Esophagus muscularis mucosa (tissue), 4 donors: ENCODE measurements at places on chromosomes 11 and 22. TPM values are rescaled to one million over a fixed set of nuclear protein-coding genes. Genes with fewer than 3 reads are reported as not detected.
A peak's percentile ranks its signal among the peaks of the same experiment; 100 is the strongest.

DNA sequence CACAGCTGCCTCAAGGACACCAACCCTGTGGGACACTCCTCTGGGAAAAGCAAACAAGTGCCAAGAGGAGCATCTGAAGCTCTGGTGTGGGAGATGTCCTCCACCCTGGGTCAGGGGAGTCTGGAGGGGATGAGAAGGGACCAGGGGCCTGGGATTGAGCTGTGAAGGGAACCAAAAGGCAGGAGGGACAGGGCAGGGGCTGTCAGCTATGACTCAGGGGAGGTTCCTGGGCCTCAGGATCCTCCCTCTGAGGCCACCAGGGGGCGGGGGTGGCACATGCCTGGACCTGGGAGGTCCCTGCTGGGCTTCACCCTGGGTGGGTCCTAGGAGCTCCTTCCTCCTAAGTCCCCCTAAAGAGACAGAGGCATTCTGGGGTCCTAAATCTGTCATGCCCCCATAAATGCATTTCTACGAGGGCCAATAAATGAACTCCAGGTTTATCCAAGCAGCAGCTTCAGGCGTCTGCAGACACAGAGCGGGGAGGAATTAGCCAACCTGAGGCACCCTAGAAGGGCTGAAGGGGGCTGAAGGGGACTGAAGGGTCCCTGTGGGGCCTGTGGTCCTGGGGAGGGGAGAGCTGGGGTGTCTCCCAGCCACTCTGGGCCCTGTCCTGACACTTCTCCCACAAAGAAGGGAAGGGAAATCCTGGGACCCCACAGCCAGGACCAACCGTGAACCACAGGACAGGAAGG is 31.9 kb upstream of the IGLL5 start:
- DNase-seq, result peak; percentile 86

CSF2RB gene
- total RNA-seq, result 5.0 TPM

DNA sequence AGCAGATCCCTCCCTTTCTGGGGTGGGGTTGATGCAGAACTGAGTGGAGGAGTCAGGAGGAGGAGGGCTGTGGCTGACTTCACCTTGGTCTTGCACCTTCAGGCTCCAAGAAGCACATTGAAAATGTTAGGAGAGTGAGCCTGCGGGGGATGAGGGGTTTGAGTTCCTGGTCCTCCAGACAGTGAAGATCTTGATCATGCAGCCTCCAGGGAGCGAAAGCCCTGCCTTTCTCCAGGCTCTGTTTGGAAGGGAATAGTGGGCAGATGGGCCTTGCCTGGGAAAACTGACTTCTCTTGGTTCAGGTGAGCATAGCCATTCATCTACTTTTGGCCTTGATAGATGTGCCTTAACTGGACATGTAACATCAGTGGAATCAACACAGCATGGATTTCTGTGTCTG is 267.6 kb upstream of the B3GAT1 start:
- peak; percentile 74 for DNase-seq

- DNase-seq, result peak; percentile 60
Measured at GRCh38 chr11:111351374-111352055, 27.6 kb downstream of the POU2AF1 start.

- no peak for DNase-seq
Measured at GRCh38 chr22:45496451-45496941, 6.2 kb upstream of the FBLN1 start.

GRCh38 chr11:22193348-22194051 is 615 bp downstream of the ANO5 start:
- no peak for DNase-seq

SMCO4 gene
- total RNA-seq, result 18.6 TPM

GRCh38 chr22:43256976-43257545 is 70.1 kb upstream of the TTLL12 start:
- DNase-seq, result no peak

DNA sequence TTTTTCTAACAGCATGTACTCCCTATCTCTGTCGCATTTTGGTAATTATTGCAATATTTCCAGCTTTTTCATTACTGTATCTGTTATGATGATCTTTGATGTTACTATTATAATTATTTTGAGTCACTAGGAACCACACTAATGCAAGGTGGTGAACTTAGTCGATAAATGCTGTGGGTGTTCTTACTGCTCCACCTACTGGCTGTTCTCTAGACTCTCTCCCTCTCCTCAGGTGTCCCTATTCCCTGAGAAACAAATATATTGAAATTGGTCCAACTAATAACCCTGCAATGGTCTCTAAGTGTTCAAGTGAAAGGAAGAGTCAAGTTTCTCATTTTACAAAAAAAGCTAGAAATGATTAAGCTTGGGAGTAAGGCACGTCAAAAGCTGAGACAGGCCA is 10.5 kb downstream of the ARL14EP start:
- DNase-seq, result no peak

DNA sequence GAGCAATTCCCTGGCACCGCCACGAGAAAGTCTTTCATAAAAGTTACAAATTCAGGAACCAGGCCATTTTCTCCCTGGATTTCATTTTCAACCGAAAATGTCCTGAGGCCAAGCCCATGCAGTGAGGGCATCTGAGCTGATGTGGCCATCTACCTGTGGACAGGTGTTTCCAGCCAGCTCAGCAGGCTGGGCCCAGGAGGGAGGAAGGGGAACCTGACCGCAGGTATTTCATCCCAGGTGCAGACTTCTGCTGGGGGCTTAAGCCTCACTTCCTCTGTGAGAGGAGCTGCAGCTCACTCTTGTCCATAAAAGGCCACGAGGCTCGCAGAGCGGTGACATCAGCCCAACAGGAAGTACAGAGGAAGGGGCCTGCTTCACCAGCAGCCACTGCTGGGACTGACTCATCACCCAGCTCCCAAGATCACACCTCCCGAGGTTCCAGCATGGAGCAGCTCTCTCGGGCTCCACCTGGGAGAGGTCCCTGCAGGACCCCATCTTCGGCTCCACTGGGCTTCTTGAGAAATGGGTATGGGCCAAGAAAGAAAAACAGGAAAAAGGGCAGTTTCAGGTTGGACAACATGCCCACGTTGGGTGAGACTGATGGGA is 56.4 kb downstream of the MYH9 start:
- DNase-seq, result peak; percentile 97

- DNase-seq, result no peak
Measured at GRCh38 chr22:30186510-30186909, 60.0 kb downstream of the LIF start.

DNA sequence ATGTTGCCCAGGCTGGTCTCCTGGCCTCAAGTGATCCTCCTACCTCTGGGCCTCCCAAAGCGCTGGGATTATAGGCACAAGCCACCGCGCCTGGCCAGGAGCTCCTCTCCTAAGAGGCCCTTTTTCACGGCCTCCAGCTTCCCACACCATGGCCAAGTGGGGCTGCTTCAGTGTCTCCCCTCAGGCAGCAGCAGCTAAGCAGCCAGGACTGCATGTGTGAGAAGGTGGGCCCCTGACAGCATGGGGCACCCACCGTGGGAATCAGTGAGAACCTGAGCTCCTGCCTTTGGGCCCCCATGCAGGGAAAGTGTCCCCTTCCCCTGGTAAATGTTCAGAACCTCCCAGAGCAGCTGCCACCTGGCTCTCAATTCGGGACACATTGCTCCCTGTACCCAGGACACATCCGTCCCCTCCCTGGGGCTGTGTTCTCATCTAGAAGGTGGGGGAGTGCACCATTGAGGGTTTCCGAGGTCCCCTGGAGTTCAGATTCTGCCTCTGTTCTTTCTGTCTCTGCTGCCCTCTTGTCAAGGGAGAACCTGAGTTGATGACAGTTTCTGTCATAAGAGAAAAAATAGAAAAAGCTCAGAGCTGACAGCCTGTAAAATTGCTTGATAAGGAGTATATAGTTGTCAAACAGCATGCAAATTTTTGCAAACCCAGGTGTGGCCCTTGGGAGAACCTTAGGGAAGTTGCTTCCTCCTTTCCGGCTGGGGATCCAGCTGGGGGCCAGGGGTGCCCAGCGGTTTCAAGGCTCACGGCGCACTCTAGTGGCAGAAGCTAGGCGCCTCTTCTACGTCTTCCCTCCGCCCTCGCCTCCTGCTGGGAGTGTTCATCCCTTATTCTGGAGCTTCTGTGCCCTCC is 29.7 kb downstream of the FAM83F start:
- DNase-seq, result no peak

GRCh38 chr11:10325277-10326011 is 20.6 kb downstream of the ADM start:
- peak; percentile 85 for DNase-seq

TSSK2 gene
- not detected for total RNA-seq

GRCh38 chr11:26227883-26228502 is 103.9 kb upstream of the ANO3 start:
- no peak for DNase-seq

GRCh38 chr22:38569181-38569971 is 607 bp downstream of the DMC1 start:
- DNase-seq, result no peak

MS4A4A gene
- 22.8 TPM for total RNA-seq

DNA sequence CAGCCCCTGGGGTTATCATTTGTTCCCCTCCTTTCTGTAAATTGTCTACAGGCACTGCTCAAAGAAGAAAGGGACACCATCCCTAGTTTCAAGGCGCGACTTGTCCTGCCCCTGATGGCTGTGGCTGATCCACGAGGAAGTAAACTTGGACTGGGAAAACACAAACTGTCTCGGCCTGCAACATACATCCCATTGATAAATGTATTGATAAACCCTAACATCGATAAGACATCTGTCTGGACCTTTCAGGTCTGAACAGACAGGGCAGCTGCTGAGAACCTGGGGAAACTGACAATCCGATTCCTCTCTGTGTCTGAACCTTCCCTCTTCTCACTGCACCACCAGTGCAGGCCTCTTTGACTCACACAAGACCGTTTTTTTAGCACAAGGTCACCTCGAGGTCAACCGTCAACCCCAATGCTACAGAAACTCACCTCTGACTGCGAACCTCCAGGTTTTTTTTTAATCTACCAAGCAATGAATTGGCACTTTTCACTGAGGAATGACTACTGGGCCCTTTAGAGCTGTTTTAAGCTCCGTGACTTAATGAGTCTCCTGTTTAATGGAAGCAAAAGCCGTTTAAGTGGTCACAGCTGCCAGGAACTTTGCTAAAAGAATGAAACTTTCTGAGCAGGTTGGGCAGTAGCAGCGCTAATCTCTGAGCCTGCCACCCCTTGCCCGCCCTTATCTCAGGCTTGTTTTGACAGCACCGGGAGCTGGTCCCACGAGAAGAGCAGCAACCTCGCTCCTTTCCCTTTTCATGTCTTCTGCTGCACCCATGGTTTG is 203.8 kb upstream of the TMEM45B start:
- peak; percentile 91 for DNase-seq

DNA sequence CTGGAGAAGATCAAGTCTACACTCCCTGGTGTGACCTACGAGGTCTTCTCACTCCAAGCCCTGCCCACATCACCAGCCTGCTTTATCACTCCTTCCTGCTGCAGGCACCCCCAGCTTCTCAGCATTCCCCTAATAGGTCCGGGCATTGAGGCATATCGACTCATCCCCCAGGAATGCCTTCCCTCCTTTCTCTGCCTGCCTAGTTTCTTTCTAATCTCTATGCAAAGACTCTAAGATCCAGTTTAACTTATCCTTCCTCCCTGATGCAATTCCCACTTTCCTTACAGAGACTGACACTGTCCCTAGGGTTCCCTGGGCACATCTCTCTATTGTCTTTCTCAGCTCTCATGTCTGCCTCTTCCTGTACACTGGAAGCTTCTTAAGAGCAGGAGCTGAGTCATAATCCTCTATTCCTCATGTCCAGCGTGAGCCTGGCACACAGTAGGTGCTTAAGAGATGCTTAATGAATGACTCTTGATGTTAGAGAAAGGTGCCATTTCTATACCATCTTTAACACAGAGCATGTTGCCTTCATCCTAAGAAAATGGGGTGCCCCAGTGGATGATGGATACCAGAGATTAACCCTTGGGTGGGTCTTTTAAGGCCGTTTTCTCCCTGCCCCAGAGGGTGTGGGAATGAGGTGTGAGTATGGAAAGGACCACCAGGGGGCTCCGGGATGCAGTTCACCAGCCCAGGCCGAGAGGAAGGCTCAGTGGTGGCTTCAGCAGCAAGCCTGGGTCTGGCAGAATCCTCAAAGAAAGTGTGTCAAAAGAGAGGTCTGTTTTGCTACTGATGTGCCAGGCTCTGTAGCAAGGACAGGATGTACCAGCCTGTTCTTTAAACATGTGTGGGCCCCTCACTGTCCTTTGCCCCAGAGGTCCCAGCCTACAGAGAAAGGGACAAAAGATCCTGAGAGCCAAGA is 34.7 kb downstream of the PARVA start:
- DNase-seq, result peak; percentile 92

TTC9C gene
- 20.4 TPM for total RNA-seq

MUC6 gene
- total RNA-seq, result not detected

GRCh38 chr11:87463486-87464102 is 425.9 kb downstream of the TMEM135 start:
- peak; percentile 70 for DNase-seq

RHOD gene
- total RNA-seq, result 34.7 TPM

DNA sequence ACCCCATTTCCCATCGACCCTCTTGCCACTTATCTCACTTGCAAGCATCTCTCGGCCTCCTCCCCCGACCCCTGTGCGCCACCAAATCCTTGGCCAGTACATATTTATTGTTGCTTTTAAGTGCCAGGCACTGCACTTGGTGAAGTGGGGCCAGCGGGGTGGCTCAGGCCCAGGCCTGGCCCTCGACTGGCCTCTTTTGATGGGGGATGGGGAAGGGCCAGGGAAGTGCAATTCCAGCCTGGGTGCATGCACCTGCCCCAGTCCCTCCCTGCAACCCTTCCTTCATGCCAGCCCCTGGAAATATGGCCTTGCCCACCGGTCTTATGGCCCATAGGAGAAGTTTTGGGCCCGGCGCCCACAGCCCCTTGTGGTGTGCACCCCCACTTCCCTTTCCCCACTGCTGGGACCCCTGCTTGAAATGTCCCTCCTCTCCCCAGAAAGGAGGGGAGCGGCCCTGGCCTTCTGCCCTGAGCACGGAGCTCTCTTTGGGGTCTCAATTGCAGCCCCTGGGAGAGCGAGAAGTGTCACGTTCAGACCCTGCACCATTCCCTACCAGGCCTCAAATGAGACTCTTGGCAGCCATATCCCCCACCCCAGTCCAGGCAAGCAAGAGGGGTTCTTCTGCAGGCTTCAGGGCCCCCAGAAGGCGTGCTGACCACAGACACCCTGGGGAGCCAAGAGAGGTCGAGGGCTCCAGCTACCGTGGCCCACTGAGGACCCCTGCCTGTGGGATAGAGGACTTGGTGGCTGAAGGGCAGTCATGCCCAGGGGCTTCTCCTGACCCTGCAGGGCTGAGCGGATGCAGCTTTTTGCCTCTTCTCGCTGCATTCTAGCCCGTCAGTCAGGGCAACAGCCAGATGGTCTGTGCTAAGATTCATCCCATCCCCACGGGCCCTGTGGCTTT is 961 bp downstream of the SUSD2 start:
- DNase-seq, result no peak

DNA sequence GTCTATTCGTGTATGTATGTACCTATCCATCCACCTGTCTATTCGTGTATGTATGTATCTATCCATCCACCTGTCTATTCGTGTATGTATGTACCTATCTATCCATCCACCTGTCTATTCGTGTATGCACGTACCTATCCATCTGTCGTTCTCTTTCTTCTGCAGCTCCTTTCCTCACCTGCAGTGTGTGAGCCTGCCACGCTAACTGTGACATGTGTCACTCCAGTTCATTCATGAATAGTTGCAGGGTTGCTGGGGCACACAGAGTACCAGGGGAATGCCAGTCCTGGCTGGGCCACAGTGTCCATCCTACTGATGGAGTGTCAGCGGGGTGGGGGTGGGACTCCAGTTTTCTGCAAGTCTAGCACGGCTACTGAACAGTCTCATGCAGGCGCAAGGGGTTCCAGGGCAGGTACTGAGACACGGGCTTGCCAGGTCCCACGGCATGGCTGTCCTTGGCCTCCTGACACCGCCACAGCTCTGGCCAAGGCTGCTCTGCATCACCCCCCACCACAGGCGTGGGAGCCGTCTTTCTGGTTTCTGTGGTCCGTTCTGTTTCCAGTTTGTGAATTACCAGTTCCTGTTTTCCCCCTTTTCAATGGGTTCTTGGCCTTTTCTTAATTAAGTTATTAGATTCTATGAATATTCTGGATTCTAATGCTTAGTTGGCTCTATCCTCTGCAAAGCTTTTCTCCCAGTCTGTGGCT is 88.8 kb upstream of the CLDN5 start:
- DNase-seq, result no peak
